ENCODE measurements at places on chromosomes 13 and 19.

DNA sequence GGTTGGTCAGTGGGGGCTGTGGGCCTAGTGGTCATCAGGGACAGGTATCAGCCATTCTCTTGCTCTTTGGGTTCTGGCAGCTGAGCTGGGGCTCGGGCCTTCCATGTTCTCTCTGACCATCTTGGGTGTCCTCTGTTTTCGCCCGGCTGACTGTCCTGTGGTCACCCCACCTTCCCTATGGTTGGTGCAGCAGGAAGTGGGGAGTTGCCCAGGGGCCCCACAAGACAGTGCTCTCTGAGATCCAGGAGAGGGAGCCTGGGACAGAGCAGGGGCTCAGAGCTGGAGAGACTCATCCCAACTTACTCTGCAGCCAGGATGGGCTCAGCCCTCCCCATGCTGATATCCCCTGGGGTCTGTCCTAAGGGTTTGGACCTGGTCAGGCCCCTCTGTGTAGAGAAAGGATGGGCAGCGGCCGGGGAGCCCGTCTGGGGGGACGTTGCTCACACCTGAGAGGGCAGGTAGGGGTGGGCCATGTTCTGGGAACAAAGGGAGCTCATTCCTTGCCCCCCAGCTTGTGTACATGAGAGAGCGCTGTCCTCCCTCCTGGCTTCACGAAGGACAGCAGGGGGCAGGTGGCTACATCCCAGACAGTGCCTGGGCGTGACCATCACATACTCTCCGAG lies 937 bp upstream of the CEACAM8 start:
- DNase-seq = no peak

- DNase-seq = no peak
These were observed 220.8 kb downstream of the COG6 start for GRCh38 chr13:39876258-39876657.

DNA sequence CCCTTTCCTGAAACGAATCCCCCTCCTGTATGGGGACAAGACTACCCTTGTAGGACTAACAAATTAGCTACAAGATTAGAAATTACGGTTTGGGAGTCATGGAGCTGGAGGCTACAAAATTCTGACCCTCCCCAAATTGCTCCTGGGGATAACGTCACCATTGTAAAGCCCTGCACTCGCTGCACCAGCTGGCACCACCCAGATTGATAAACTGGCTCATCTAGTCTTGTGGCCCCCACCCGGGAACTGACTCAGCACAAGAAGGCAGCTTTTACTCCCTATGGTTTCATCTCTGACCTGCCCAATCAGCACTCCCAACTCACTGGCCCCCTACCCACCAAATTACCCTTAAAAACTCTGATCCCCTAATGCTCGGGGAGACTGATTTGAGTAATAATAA lies 150.6 kb upstream of the TSC22D1 start:
- DNase-seq = no peak

DNA sequence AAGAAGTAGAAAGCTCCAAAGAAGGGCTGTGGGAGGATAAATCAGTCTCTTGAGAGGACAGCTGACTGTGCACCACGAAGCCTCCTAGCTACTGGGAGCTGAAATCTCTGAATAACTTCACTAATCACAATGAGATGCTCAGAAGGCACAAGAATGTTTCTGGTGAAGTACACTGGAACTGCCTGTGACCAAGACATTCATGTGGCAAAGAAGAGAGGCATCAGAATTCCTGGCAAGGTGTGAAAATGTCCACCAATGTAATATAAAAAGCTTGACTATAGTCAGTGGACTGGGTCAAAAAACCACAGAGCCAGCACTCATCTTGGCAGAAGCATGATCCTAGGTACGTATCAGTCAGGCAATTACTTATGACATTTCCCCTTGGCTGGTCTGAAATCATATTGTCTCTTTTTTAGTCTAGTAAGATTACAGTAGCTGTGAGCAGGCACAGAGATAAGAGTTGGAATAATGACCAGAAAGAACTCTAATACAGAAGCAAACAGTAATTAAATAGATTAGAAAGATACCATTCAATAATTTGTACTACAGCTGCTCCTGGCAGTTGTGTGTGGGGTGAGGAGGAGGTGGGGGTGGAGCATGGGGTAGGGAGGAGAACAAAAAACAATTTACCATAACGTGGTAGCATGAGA lies 434.7 kb downstream of the DIAPH3 start:
- no peak for DNase-seq

GRCh38 chr13:104816726-104817125 lies 1718.7 kb downstream of the EFNB2 start:
- DNase-seq = no peak

DNA sequence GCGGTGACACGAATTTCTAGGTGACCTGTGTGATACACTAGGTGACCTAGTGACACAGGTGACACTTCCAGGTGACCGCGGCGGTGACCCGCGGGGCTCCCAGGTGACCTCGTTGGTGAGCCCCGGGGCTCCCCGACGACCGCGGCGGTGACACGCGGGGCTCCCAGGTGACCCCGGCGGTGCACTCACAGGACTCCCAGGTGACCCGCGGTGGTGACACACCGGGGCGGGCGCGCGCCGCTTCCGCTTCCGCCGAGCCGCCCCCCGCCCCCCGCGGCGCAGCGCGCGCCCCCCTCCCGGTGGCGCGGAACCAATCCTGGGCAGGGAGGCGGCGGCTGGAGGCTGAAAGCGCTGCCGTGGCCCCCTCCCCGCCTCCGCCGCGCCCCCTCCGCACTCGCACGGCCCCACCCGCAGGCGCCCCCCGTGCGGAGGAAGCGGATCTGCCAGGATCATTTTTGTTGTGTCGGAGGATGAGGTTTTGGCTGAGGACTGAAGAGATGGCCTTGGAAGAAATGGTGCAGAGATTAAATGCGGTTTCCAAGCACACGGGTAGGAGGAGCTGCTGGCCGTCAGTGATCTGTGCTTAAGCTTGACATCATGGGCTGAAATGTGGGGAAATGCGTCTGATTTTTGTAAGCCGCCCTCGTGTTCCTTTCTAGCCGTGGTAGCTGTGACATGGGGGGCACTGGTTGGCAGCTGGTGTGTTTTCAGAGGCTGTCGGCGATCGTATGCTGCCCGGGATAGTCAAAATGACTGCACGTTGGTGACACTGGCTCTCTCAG lies at the start of gene MCF2L:
MCF2L (plus strand) TSS at position 305 of the 782 bp plus-strand sequence; CDS start at position 471, 166 bp downstream.
- no peak for DNase-seq

DNA sequence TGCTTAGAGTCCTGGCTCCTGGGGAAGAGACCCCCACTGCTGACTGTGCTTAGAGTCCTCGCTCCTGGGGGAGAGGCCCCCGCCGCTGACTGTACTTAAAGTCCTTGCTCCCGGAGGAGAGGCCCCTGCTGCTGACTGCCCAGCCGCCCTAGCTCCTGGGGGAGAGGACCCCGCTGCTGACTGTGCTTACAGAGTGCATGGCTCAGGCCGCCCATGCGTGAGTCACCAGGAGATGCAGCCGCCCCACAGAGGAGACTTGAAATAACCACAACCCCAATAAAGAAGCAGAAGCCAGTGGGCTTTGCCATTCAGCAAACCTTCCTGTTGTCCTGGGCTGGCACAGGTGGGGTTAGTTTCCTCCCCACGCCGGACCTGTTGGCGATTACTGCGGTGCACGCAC lies 79.2 kb upstream of the C13orf46 start:
- DNase-seq = no peak

GRCh38 chr19:12574036-12574435 lies 22.8 kb upstream of the ZNF564 start:
- no peak for DNase-seq

DNA sequence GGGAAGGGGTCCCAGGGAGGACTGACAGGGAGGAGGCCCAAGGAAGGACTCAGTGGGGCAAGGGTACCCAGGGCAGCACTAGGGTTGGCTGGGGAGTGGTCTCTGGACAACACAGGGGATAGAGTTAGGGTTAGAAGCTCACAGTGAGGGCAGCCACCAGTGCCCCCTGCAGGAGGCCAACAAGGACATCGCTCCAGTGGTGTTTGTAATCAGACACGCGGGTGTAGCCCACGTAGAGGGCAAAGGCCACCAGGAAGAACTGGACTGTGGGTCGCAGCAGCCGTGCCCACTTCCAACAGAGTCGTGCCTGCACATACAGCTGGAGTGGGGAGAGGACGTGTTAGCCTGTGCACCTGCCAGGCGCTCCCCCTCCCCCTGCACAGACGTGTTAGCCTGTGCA lies 9.2 kb downstream of the PLPP2 start:
- DNase-seq = no peak

- no peak for DNase-seq
These were observed 223.9 kb upstream of the MIR17HG start for GRCh38 chr13:91123456-91124127.

GRCh38 chr13:37383856-37384370 lies 214.7 kb downstream of the POSTN start:
- DNase-seq = no peak

DNA sequence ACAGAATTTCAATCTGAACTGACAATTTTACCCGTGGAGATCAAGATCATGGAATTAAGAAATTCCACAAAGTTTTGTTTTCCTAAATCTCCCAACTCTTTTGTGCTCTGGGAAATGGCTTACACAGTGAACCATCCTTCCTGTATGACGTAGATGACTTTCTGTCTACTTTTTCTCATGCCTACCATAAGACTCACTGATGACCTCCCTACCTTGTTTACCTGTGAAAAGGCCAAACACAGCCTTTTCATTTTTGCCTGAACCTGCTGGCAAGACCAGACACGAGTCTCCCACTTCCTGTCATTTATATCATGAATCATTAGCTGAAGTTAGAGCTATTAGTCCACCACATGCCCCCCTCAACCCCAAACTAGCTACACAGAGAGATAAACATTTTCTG lies 4.6 kb upstream of the KBTBD6 start:
- no peak for DNase-seq

DNA sequence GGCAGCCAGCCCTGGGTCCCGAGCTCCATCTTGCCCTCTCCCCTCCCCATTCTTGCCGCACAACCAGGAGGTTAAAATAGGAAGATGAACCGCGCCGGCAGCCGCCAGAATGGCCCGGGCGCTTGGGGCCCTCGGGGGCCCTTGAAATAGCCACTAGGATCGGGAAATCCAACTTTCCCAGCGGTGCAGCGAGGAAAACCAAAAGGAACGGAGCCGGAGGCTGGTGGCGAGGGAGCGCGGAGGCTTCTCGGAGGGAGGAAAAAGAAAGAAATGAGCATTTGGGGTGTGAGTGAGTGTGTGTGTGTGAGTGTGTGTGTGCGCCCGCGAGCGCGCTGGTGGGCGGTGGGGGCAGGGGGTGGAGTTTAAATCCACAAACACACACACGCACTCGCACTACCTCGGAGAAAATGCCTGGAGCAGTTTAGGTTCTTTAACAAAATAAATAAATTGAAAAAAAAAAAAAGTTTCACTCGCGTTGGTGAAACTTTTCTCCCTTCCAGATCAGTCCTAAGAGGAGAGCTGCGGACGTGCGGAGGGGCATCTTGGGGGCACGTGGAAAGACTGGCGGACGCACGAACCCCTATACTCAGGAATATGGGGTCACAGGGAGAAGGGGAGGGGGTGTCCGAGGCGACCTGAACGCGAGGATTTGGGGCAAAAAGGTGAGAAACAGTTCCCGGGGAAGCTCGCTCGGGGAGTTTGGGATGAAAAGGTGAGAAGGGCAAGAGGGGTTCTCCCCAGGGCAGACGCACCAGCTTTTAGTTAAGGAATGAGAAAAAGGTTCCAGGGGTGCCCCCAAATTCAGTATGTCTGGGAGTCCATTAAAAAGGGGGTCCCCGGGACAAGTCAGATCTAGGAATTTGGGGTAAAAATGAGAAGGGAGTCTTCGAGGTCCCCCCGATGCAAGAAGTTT lies 1.3 kb downstream of the RFX2 start:
- DNase-seq = no peak

DNA sequence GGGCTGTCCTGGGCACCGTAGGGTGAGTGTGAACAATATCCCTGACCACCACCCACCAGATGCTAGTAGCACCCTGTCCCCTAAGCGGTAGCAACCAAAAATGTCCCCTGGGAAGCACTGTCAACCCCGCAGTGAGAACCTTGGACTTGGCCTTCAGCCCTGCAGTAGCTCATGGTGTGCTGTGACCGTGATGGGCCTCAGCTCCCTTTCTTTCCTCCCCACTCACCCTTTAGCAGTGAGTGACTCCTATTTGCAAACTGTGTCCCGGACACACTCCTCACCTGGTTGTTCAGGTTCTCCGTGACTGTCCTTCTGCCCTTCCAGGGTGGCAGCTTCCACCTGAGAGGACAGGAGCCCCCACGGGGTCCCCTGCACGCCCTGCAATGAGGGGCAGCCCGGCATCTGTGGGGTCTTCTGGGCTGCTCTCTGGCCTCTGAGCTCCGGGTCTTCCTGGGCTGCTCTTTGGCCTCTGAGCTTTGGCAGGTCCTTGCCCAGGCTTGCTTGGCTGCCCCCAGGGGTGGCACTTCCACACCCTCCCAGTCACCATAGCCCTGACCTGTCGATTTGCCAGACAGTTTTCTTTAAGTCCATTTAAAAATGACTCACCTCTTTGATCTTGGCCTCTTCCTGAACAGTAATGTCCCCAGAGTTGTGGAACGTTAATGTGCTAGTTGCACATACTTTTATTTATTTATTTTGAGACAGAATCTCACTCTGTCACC lies 3.8 kb downstream of the KDM4B start:
- DNase-seq = no peak

- DNase-seq = no peak
These were observed 2455.2 kb downstream of the PCDH9 start for GRCh38 chr13:64774915-64775314.

- no peak for DNase-seq
These were observed 132.8 kb upstream of the MYO16 start for GRCh38 chr13:108496362-108497210.

DNA sequence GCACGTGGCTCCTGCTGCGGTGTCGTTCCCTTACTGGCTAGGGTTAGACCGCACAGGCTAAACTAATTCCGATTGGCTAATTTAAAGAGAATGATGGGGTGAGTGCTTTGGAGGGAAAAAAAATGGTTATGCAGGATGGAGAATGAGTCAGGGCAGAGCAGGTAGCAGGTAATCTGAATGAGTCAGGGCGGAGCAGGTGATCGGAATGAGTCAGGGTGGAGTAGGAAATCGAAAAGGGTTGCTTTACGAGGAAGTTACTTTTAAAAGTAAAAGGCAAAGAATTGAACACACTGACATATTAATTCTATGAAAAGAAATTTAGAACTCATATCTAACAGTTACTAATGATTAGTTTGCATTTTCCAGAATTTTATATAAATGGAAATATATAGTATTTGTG lies 335.5 kb downstream of the FOXO1 start:
- DNase-seq = no peak

DNA sequence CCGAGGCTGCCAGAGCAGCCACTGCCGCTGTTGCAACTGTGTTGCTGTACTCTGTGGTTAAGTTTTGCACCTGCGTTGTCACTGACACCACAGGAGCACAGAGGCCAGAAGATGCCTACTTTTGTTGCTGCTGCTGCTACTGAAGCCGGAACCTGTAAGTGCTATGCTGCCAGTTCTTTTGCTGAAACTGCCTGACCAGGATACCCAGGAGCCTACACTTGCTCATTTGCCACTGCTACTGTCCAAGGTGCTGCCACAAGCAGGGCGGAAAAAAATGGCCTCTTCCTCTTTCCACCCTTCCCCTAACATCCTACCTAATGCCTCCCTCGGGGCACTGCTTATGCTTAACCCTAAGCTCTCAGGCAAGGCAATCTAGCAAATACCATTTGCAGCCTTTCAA lies 29.0 kb upstream of the NBEA start:
- DNase-seq = no peak
